ENCODE measurements at places on chromosomes 1 and 21. TPM values are rescaled to one million over a fixed set of nuclear protein-coding genes. Genes with fewer than 3 reads are reported as not detected.
A peak's percentile ranks its signal among the peaks of the same experiment; 100 is the strongest.

DNA sequence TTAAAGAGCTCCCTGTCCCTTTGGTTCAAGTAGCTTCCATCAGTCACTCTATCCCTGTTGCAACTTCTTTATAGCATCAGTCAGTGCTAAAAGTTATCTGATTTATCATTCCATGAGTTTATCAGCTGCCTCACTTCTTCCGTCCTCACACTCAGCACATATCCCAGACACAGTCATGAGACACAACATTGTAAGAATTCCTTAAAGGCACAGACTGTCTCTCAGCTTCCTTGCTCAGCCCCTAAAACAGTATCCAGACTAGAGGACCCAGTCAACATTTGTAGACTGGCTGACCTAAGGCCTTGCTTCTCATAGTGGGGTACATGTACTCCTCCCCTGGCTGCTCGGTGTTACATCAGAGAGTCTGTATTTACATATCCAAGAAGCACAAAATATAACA is 164.9 kb upstream of the ADGRL2 start:
- DNase-seq: no peak

DNA sequence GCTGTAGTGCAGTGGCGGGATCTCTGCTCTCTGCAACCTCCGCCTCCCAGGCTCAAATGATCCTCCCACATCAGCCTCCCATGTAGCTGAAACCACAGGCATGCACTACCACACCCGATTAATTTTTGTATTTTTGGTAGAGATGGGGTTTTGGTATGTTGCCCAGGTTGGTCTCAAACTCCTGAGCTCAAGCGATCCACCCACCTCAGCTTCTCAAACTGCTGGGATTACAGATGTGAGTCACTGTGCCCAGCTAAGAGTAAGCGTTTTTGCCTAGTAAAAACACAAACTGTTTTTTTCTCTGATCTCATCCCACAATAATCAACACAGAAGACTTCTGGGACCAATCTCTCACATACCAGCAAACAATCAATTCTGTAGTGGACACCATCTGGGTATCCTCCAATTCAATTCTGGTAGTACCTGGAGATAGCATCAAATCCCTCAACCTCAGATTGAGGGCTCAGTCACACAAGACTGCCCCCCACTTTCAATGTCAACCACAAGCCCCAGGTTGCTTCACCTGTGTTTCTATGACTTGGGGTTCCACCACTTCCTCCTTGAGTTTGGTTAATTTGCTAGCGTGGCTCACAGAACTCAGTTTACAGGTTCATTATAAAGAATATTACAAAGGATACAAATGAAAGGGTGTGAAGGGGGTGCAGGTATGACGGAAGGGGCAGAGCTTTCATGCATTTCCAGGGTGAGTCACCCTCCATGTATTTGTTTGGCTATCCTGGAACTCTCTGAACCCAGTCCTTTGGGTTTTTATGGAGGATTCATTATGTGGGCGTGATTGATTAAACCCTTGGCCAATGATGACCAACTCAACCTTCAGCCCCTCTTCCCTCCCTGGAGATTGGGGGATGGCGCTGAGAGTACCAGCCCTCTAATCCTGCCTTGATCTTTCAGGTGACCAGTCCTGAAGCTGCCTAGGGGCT is 40.0 kb upstream of the RHOU start:
- no peak for DNase-seq

GRCh38 chr1:96116731-96117130 is 604.9 kb upstream of the PTBP2 start:
- no peak for DNase-seq

DNA sequence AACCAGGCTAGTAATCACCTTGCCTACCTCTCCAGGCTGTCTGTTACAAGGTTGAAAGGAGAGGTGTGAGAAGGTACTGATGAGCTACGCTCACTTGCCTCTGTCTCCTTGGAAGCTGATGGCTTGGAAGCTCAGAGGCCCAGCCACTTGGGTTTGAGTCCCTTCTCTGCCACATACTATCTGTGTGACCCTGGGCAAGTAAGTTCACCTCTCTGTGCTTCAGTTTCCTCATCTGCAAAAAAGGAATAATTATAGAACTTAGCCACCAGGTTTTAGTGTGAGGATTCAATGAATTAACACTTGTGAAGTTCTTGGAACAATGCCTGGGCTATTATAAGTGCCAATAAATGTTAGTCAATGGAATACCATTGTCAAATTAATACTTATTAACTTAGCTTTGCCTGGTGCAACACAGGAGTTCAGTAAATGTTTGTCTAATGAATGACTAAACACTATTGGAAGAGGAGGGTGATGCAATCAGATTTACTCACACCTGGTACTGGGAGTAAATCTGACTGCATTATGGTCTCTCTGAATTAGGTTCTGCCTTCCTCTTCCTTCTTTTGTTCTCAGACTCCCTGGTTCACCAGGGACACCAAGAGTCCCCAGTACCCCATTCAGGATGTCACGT is 55.5 kb downstream of the TRABD2B start:
- peak; percentile 51 for DNase-seq

DNA sequence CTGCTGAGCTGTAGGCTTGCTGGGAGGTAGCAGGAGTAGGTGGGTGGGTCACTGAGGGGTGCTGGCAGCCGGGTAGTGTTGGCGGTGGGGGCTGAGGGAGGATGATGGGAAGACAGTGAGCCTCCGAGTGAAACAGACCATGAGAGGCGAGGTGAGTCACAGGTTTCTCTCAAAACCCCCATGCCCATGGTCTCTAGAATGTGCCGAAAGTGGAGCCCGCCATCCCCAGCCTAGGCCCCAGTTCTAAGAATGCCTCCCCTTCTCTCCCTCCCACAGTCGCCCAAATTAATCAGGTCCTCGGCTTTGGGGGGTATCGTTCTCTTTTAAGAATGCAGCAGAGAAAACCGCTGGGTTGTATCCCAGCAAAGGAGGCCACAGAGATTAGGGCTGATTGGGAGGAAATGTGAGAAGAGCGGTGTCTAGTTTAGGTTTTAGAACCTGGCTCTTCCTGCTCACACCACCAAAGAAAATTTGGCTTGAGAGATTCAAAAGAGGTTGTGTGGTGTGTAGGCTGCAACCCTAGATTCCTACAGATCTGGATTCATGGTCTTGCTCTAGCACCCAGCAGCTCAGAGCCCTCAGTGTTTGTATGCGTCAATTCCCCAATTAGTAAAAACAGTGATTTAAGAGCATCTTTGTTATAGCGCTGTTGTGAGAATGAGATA is 27.7 kb upstream of the IL19 start:
- no peak for DNase-seq

- DNase-seq: no peak
Measured at GRCh38 chr1:154207262-154207661, 1.1 kb upstream of the CFAP141 start.

DNA sequence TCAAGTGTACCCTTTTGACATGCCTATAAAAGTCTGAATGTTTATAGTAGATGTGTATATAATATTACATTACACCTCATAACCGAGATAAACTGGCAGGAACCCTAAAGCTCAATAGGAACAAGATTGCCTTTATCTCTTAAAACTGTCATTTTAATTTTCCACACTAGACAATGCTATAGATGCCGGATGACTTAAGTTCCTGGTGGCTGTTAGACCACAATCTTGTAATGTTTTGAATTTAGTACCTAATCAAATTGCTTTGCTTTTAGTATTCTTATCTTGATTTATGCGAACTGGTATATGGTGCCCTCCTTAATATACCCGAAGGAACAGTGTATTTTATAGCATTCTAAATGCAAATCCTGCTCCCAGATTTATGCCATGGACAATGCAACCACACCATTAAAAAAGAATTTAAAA is 1397.0 kb upstream of the ADGRL4 start:
- DNase-seq: no peak

- no peak for DNase-seq
Measured at GRCh38 chr1:81151206-81151605, 649.5 kb upstream of the ADGRL2 start.

- peak; percentile 56 for DNase-seq
Measured at GRCh38 chr1:158121604-158122254, 59.0 kb upstream of the CD1D start.

GRCh38 chr1:29176576-29176975 is 5.1 kb downstream of the SRSF4 start:
- DNase-seq: peak; percentile 84

DNA sequence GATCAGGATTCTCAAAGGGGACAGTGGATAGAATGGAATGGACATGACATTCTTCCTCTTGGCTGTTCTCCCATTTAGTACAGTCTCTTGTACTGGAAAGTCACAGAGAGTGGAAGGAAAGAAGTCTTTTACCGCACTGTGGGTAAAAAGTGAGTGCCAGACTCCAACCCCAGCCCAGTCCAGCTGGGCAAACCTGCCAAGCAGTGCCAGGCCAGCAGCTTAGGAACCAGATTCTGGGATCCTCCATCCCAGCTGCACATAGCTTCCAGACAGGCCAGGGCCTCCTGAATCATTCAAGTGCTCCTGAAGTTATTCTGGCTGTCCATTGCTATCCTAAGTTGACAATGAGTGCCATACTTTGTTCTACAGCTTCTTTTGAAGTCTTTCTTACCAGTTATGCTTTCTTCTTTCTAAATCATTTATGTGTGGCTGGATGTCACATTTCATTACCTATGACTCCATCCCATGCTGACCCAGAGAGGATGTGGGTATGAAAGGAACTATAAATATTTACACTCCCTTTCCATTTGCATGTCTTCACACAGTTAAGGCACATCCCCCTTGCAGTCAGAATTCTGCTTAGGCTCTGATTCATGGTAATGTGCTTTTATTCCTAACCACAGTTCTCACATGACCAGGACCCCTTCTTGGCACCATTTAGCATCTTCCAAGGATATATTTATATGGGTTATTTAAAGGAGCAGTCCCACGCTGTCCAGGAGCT is 88.9 kb downstream of the AK5 start:
- peak; percentile 73 for DNase-seq

GRCh38 chr1:28803051-28803450 is 8.9 kb upstream of the OPRD1 start:
- DNase-seq: no peak

DNA sequence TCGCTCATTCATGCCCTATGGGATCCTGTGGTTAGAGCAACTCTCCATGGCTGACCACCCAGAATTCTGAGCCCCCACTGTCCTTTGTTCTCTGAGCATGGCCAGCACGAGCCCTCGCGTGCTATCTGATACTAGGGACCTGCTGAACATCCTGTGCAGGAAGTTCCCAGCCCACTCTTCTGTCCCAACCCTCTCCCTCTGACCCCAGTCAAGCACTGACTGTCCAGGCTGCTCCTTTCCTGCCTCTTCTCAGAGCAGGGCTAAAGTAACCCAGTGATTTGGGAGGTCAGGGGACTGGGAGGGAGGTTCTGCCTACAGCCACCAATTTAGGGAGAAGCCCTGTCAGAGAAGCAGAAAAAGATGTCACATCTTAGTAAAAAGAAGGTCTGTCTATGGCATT is 21.2 kb downstream of the CYP4B1 start:
- no peak for DNase-seq

GRCh38 chr1:182601416-182601786 is 2.8 kb downstream of the RGS16 start:
- peak; percentile 89 for DNase-seq

GRCh38 chr1:22712502-22713271 is 2.0 kb downstream of the EPHB2 start:
- DNase-seq: no peak

DNA sequence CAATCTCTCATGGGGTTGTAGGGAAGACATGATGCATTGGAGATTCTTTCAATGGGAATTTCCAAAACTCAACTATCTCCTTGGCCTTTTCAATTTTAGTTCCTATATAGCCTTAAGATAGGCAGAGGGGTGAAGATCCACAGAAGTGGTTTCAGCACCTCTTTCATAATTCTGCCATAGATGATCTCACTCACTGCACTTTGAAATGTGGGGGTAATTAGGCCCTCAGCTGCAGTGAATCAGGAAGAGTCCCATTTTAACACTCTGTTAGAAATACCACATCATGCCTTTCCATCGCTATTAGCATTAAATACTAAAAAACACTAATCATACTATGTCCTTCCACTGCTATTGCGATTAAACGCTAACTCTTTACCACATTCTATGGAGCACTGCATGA is 25.1 kb upstream of the EEIG2 start:
- DNase-seq: no peak

DNA sequence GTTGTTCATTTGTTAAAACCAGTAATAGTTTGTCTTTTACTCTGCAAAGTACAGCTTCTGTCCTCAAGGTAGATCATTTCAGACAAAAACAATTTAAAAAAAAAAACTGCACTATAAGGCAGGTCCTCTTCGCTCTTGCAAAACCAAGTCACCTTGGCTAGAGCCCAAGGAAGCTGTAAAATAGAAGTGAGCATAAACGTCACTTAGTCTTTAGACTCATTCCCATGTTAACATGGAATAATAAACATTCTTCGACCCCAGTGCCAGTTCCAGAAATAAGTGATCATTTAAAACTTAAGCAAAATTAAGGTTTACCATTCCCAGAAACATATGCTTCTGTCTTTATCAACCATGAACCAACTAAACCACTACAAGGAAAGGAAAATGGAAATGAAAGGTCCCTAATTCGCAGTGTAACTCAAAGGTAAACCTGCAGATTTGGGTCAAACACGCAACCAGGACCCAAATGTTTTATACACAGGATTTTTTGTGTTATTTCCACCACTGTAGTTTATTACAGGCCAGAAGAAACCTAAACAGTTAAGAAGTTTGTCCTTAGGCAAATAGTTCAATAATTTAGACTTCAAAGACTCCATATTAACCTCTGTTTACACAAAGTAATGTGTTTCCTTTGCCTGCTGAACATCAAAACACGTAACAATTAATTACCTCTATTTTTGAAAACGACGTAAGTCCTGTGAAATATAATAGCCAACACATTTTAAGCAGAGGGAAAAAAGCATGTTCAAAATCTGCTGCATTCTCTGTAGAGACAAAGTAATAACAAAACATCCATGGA is 54.6 kb downstream of the TGFBR3 start:
- DNase-seq: no peak

GRCh38 chr1:216478238-216478637 is 55.0 kb upstream of the USH2A start:
- DNase-seq: no peak

GRCh38 chr1:98849969-98850636 is 154.6 kb downstream of the PLPPR5 start:
- DNase-seq: no peak

Gene CAPN8
- 0.25 TPM for total RNA-seq

Gene NR1I3
- total RNA-seq: not detected

Gene GRIK1
- total RNA-seq: not detected

Gene SLAMF7
- not detected for total RNA-seq

Gene PLCH2
- not detected for total RNA-seq

Gene PTGFRN
- 25.7 TPM for total RNA-seq

Gene NPR1
- 0.25 TPM for total RNA-seq

Gene HHAT
- 1.9 TPM for total RNA-seq

Gene XCL2
- total RNA-seq: not detected

Gene TCEANC2
- 1.7 TPM for total RNA-seq
